Vagina (tissue), 2 donors: ENCODE measurements at places on chromosomes 13 and 19.

GRCh38 chr19:1855040-1855827 is 7.0 kb upstream of the REXO1 start:
- no peak for DNase-seq

- no peak for DNase-seq
Measured at GRCh38 chr19:14550201-14550754, 20.9 kb downstream of the TECR start.

DNA sequence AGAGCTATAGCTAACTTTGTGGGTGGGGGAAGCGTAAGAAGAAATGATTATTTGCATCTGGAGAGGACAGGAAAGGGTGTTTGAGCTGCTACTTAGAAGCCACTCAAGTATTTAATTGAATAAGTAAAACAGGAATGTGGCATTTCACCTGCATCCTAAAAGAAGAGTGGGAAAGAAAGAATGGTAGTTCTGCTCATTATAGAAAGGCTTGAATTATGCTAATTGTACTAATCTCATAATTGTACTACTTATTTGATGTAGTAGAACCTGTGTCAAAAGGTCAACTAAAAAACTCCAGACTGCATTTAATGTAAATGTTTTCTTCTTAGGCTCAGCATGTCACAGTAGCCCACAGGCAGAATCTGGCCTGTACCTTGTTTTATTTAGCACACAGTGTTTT is 113.6 kb downstream of the RNF17 start:
- no peak for DNase-seq

DNA sequence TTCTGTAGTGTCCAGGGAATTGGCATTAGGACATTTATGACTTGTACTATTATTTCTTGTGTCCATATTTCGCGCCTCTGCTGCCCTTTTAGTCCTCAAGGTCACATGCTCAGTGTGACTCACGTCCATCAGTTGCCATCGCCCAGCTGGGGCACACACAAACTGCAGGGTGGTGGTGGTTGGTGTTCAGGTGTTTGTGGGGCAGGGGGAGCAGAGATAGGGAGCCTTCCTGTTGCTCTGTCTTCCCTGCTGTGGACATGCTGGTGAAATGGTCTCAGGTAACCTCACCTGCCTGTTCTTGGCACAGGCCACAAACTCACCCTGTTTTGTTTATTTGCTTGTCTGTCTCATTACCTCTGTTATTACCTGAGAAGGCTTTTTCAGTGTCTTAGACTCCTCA is 22.4 kb downstream of the PRR12 start:
- no peak for DNase-seq

GRCh38 chr13:76886005-76886291 is 257 bp downstream of the KCTD12 start:
- DNase-seq, result no peak
